ENCODE measurements at places on chromosomes 2 and 18. TPM values are rescaled to one million over a fixed set of nuclear protein-coding genes. Genes with fewer than 3 reads are reported as not detected.
A peak's percentile ranks its signal among the peaks of the same experiment; 100 is the strongest.

DNA sequence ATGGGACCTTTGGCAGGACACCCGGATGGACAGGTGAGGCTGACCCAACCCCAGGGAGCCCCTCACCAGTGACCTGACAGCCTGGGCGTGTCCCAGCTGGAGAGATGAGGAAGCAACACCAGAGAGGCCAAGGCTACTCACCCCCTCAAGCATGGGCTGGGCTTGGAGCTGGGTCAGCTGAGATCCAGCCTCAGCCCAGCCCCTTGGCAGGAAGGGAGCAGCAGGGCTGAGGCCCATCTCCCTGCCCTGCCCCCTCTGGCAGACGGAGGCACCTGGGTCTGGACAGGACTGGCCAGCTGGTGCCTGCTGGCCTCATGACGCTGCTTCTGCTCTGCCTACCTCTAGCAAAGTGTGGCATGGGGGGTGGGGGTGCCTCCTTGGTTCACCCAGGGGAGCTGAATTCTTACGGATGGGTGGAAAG is 37.8 kb downstream of the HS6ST1 start:
- DNase-seq = no peak

DNA sequence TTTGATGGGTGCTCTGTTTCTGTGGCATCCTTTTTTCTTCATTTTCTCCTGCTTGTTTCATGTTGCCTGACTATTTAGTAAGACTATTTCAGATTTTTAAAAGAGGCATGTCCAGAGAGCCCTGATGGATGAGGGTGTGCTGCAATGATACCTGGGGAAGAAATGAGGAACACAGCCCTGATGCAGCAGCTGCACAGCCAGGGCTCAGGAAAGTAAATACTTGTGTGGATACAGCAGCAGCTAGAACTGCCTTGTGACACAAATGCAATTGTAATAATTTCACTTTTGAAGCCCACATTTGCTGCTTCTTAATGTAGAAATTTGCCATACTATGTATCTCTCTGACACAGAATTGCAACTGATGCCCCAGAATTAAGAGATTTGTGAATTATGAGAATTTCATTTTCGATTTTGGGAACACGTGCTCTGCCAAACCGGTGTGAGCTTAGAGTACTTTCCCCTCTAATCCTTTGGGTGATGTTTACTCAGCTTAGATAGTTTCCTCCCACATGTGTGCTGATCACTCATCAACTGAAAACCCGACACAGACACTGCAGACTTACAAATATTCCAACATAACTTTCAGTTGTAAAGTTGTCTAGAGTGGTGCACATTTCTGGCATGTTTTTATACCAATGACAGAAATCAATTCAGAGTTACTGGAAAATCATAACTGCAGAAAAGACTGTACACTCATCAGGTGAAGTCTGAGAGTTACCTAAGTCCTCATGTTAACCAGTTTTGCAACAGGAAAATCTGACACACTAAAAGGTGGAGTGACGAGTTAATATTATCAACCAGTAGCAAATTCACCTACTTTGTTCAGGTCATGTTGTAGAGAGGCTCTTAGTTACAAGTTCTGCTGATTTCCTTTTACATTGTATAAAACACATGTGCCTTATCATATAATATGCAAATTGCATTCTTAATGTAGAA is 383.4 kb downstream of the CBLN2 start:
- no peak for DNase-seq

DNA sequence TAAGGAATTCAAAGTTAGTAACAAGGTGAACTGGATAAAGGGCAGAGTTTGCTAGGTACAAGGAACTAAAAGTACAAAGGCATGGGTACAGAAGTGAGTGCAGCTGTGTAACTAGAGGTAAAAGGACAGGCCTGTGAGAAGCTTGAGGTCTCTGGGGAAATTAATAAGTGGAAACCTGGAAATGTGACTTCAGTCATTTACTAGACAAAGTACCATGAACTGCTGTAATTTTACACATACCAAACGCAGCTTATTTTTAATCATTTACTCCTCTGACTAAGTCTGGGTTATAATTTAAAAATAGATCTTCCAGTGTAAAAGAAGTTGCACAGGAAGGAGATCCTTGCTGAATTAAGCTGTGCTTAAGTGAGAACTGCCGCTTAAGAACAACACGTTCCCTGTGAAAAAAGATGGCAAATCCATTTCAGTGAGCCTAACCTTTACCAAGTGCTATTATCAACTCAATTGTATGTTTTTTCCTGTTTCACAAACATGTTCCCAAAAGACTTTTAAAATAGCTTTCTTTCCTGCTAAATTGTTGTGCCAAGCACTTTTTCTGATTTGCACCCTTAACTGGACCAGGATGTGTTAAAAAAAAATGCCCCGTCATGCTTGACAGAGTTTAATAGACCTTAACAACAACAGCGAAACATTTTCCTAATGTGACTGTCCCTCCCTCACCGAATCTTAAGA is 44.3 kb downstream of the CALCRL start:
- no peak for DNase-seq

GRCh38 chr18:79855147-79855933 is 57.6 kb downstream of the KCNG2 start:
- peak; percentile 90 for DNase-seq

ABCB11 gene
- 0.06 TPM for total RNA-seq

DNA sequence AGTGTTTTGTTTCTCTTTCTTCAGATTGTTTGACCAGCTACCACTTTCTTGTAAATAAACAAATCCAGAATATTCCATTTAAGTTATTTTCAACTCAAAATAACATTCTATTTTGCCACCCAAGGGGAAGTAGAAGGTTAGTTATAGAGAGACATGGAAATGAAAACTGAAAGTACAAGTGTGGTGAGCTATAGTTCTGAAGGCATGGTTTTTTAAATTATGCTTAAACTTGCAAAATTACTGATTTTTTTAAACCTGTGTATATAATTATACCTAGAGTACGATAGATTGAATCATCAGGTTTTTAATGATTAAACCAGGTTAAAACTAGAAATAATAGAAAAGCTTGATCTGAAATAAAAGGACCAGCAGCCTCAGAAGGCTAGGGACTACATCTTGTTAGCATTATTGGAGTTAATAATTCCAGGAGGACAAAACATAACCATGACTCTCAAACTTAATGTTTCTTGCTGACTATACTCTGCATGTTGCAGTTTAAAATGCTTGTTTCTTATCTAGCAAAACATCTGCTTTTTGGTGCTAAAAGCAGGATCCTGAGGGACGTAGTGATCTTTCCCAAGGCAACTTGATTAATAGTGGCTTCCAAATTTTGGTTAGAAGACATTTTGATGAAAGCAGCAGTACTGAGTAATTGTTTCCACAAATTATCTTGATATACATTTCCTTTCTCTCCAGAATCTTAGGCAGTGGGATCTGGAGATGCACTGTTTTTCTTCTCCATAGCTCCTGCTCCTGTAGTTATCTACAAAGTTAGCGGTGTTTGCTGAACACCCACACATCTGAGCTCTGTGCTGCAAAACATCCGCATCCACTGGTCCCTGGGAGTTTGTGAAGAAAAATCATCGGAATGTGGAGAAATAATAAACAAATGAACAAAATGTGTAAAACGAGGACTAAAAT is 327.2 kb upstream of the PKDCC start:
- DNase-seq = no peak

COL3A1 gene
- total RNA-seq = 200 TPM

CDH20 gene
- 0.06 TPM for total RNA-seq

CTLA4 gene
- total RNA-seq = not detected

POTEI gene
- not detected for total RNA-seq

GRCh38 chr2:23590241-23590869 is 205.4 kb downstream of the KLHL29 start:
- DNase-seq = no peak

GRCh38 chr2:100406120-100406508 is 11.4 kb downstream of the CHST10 start:
- no peak for DNase-seq

Measured in esophagus muscularis mucosa (tissue), 4 donors.